HT1080 (cell line): ENCODE measurements at places on chromosomes 6 and 20.

- DNase-seq: peak; percentile 12
Measured at GRCh38 chr6:134217105-134217797, 100.7 kb downstream of the SGK1 start.

- no peak for DNase-seq
Measured at GRCh38 chr6:12584631-12585405, 131.7 kb upstream of the PHACTR1 start.

DNA sequence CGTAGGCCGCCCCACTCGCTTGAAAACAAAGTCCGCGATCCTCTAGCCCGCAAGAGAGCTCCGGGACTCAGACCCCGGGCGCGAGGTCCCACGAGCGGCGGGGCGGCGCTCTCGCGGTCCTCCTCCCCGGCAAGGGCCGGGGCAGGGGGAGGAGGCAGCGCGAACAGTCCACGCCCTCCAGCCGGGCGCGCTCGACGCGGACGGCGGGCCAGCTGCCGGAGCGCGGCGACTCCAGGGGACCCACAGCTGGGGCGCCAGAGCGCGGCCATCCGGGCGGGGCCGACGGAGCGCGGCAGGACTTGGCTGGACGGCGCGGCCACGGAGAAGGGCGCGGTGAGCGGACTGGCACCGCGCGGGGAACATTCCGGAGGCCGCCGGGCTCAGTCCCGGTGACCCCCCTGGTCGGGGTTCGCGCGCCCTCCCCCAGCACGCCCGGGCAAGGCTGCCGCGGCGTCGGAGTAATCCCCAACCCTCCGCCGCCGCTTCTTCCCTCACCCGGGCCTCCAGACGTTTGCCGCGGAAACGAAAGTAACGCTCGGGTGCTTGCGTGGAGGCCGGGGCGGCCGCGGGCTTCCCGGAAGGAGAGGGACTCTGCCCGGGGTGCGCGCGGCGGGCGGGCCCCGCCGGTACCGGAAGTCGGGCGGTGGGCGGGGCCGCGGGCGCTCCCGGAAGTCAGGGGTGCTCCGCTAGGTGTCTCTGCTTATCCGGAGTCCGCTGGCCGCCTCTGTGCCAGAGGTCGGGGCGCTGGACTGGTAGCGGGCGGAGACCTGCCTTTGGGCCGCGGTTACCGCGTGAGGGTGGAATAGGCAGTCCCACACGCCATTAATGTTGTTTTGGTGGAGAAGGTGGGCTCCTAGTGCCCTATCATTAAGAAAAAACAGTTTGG is at the start of gene RIPK1:
Gene RIPK1 (plus strand): TSS at position 166 of the 886 bp plus-strand sequence. CDS start 8,330 bp downstream, outside the sequence.
- DNase-seq: peak; percentile 88

- DNase-seq: no peak
Measured at GRCh38 chr6:13238017-13238416, 90.3 kb downstream of the TBC1D7 start.

GRCh38 chr6:143079325-143079640 is 18.6 kb downstream of the AIG1 start:
- DNase-seq: no peak

DNA sequence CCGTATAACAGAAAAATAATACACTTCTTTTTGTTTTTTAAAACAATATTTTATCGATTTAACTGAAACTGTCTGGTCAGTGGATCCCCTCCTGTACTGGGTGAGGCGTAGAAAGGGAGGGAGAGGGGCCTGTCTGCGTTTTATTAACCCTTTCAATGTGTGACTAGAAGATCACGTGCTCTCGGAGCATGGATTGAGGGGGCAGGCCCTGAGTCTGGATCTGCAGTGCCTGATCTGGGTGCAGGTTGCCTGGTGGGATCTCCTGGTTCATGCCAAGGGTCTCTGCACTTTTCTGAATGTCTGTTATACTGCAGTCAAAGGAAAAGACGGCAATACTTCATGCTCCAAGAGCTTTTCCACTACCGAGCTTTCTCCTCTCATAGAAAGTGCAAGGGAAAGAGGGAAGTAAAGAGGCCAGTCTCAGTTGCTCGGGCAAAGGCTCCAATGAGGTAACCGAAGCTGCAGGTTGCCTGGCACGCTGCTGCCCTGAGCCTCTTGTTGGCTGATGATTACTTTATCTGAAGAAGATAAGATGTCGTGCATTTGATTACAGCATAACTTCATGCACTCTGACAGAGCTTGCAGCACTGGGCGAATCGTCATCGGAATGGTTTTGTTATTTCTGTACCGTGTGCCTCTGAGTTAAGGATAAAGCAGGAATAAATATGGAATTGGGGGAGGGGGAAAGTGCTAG is 167.5 kb upstream of the PMEPA1 start:
- DNase-seq: no peak

- DNase-seq: peak; percentile 98
Measured at GRCh38 chr6:12324099-12324498, 33.9 kb downstream of the EDN1 start.

- no peak for DNase-seq
Measured at GRCh38 chr6:125294036-125294435, 7.7 kb downstream of the HDDC2 start.

DNA sequence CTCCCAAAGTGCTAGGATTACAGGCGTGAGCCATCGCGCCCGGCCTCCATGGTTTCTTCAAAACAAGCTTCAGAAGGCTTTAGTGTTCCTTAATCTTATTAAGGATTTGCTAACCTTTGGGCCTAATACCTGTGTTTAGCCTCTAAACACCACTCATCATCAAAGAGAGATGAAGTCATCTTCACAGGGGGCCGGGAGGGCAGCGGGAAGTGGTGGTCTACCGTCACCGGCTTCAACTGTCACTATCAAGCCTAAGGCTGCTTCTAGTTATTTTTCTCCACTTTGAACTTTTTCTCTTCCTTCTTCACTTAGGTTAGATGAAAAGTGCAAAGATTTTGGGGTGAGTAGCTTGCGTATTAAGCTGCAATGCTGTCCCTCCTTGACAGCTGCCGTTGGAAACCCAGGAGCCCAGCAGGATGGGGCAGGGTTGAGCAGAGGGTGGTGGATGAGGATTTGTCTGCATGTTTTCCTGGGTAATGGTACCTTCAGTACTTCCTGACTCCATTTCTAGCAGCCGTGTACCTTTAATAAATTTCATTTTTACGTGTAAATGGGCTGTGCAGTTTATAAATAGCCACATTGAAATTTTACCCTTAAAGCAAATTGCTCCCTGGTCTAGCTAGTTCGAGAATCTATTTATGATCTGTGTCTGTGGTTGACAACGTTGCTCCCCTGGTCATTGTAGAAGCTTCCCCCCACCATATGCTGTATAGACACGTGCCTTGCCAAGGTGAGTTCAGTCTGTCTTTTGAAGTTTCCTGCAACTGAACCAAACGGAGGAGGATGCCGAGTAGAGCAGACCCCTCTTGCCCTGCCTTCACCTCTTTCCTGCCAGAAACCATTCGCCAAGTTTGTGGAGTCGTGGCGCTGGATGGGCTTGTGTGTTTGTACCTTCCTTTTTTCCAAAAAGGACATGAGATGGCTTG is 64.8 kb downstream of the SYNJ2 start:
- no peak for DNase-seq

- no peak for DNase-seq
Measured at GRCh38 chr6:68040312-68040778, 594.7 kb upstream of the ADGRB3 start.

DNA sequence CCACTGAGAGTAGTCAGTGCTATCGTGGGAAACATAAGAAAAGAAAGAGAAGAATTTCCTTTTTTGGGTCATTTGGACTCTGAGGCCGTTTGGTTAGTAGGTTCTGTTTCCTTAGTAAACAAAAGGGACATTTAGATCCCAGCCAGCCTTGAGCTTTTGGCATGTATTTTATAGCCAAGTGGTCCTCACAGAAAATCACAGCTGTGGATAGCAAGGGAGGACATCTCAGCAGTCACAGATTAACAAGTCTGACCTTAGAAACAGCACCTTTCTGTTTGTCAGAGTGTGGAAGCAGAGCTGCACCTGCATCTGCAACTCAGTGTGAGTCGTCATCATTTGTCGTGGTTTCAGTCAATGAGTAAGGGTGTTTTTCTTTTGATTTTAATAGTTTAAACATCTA is 40.5 kb downstream of the FAM120B start:
- no peak for DNase-seq

GRCh38 chr6:107982486-107982885 is 24.5 kb upstream of the SEC63 start:
- no peak for DNase-seq

GRCh38 chr20:32573167-32573851 is 11.8 kb downstream of the NOL4L start:
- DNase-seq: no peak

GRCh38 chr20:12723811-12724210 is 285.0 kb upstream of the SPTLC3 start:
- DNase-seq: peak; percentile 42

DNA sequence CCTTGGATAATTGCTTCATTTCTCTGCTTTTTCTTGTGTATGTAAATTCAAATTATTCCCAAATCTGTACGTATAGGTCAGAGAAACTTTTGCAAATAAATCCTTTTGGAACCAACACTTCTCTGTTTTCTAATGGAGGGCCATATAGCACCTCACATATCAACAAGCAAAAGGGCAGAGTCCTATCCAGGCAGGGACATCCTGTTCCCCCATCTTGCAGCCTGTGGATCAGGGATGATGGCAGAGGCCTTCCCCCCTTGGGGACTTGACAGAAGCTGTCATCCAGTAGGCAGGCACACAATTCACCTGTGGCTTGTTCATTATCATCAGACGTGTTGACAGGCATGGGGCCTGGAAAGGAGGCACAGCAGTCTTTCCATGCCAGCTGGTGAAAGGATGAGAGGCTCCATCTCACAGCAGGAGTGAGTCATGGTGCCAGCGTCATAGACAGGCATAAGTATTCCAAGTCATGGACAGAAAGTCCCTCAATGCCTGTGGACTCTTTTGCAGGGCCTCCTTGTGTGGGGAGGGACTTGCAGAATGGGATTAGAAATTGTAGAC is 31.8 kb upstream of the PLEKHG1 start:
- DNase-seq: peak; percentile 50

GRCh38 chr6:145352382-145353080 is 382.8 kb downstream of the EPM2A start:
- DNase-seq: no peak

DNA sequence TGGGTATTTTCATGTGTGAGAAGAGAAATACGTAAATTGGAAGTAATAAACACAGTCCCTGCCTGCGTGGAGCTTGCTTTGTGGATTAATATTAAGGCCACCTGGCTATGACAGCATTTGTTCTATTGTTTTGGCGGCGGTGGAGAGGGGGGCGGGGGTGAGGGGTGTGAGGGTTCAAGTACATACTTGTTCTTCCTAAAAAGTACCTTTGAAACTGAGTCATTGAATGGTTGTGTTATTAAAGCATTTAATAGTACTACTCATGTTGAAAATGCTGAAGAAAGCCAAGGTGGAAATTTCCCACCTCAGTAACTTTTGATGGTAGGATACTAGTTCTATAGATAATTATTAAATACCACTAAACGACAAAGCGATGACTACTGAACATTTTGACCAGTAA is 95.0 kb downstream of the FOXC1 start:
- DNase-seq: no peak

DNA sequence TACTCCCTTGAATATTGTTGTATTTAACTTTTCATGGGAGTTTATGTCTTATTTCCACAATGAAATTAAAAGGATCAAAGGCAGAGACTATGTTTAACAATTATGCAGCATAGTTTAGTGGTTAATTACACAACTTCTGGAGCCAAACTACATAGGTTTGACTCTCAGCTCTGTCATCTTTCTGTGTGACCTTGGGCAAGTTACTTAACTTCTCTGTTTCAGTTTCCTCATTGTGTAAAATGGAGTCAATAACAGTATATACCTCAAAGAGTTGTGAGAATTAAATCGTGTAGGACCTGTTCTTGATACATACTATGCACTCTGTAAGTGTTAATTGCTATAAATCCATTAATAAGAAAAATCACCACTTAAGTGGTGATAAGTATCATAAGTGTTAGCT is 48.3 kb downstream of the BTBD9 start:
- DNase-seq: no peak

DNA sequence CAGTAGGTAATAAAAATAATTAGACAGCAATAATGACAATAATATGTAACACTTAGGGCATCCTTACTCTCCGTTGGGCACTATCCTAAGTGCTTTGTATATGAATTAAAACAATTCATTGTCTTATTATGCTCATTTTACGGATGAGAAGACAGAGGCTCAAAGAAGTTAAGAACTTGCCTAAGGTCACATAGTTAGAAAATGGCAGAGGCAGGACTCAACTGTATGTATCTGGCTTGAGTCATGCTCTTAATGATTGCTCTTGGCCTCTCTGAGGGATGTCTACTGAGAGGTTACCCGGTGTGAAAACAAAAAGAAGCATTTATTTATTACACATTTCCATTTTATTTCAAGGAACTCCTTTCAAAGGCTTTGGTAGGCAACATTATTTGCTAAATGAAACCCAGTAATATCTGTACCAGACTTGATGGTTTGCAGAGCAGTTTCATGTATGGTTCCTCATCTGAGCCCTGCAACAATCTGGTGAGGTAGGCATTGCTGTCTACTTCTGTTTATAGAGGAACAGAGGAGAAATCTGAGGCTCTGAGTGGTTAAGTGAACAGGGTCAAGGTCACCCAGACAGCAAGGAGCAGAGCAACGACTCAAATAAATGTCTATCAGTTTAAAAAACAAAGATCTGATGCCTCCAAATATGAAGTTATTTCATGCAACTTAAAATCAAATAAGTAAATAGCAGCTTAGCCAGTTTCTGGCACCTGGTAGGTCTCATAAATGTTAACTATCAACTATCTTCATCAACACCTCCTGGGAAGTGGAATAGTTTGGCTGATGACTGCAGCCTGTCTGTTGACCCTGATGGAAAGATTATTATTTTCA is 4.2 kb upstream of the PARD6B start:
- DNase-seq: no peak

- no peak for DNase-seq
Measured at GRCh38 chr20:6635034-6635736, 132.3 kb upstream of the BMP2 start.

DNA sequence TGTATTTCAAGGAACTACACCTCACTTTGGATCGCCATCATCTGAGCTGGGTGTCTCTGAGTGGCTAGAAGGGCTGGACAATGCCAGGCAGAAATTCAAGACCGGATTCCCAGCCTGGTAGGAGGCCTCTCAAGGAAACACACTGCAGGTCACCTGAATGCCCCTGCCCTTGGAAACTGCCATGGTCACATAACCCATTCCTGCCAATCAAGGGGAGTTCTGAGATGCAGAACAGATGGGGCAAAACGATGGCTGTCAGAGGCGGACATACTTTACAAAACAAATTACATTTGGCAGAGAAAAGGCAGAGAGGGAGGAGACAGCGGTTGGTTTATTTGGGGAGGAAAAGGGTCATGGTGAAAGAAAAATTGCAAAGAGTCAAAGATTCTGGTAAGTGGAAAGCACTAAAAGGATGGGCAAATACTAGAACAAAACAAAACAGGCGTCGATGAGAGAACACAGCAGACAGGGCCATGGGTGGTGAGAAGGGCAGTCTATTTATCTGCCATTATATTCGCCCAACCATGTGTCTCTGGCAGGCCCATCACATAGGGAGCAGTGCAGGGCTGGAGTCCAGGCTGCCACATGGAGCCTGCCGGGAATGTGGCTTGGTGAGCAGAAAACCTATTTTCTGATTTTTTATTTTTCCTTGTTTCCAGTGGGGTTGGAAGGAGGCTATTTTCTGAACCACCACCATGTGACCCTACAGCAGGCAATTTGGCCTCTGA is 13.5 kb downstream of the BEND3 start:
- DNase-seq: no peak

- no peak for DNase-seq
Measured at GRCh38 chr6:157203312-157203744, 120.0 kb downstream of the TMEM242 start.
